AG08395 (cell line): ENCODE measurements at places on chromosomes 2 and 18.

DNA sequence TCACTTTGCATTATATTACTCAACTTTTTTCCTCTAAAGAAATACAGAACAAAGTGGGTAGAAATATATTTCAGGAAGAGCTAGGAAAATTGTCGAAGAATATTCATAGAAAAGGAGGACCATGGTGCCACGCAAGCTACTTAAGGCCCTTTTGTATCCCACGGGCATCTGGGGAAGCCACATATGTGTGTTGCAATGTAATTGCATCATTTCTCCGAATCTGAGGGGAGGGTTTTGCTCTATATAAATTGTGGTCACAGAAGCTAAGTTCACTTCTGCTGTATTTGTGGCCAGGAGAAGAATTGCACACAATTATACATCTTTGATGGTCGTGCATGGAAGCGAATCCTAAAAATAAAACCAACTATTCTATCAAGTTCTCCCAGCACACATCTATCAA lies 360.3 kb downstream of the IRS1 start:
- DNase-seq = no peak

DNA sequence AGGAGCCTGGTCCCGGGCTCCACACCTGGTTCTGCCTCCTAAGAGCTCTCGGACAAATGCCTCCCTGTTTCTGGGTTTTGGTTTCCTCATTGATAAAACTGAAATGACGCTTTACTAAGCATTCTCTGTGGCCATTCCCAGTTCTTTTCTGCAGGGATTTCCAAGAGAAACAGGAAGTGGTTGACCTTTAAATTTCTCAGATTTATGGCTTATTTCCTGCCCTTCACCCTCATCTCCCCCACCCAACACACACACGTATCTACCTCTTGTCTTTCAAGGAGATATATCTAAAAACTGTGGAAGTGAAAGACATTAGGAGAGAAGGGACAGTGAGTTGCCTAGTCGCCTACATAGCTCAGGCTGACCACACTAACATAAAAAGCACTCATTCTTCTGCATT lies 53.0 kb downstream of the PIEZO2 start:
- DNase-seq = no peak

DNA sequence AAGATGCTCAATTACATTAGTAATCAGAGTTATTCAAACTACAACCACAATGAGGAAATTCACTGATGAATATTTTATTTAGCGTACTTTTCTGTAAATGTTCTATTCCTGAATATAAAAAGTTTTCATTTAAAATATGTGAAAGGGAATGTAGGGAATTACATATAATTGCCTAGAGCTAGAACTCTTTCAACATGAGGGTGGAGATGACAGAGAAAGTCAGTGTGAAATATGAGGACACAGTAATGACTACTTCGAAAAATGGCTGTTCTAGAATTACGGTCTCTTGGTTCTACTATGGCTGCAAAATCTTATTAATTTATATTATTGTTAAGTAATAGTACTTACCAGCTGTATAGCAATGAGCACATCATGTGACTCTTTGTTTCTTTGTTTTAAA lies 1647.4 kb upstream of the PIK3C3 start:
- no peak for DNase-seq

DNA sequence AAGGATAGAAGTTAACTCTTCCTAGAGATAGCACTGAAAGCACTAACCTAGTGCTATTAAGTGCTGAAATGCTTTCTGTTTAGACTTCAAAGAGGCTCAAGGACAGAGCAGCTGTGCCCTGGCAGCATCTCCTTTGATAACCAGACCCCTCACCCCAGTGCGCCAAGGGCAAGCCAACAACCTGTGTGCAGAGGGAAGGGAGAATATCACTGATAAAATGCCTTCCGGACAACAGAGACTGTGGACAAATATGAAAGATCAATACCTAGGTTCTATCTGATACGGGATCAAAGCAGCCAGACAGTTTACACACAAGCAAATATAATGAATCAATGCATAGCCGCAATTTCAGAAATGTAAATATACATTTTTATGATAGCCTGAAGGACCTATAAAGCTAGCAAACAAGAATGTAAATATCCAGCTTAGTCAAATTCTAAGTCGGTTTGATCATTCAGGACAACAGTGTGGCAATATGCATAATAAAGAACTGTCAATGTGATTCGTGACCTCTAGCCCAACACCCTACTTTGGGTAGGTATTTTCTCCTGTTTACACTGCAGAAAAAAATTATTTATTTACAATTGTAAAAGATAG lies 91.8 kb upstream of the RFX8 start:
- DNase-seq = no peak

DNA sequence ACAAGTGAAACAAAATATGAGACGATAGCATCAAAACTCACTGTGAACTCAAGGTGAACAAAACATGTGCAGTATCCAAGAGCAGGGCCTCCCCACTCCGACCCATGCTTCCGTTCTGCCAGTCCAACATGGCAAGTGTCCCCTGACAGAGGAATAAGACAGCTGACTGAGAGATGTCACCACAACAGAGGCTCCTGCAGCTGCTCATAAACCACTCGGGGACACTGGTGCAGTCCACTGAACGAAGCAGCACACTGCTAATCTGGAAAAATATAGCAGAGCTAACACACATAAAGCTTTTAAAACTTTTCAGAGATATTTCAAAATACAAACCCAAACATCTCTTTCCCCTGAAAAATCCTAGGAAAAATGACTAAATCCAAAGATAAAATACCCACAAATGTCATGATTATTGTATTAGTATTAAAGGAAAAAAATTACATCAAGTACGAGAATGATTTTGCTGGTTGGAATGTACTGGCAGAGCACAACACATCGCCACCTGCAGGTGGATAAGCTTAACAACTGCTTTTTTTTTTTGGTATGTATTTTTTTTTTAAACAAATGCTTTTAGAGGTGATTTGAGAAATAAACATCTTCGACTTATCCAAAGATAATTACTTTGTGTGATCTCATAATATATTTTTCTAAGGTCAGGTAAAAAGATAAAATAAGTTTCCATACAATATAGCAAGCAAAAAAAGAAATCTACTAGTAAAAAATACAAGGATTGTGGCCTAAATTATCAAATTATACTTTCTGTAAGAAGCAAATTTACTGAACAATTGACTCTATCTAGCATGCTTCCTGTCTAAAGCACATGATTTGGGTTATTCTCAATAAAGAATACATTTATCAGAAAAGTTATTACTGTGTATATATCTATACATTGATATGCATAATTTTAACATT lies 18.6 kb downstream of the THADA start:
- DNase-seq = peak; percentile 74

GRCh38 chr2:190980630-190981209 lies 33.3 kb downstream of the STAT1 start:
- DNase-seq = no peak

DNA sequence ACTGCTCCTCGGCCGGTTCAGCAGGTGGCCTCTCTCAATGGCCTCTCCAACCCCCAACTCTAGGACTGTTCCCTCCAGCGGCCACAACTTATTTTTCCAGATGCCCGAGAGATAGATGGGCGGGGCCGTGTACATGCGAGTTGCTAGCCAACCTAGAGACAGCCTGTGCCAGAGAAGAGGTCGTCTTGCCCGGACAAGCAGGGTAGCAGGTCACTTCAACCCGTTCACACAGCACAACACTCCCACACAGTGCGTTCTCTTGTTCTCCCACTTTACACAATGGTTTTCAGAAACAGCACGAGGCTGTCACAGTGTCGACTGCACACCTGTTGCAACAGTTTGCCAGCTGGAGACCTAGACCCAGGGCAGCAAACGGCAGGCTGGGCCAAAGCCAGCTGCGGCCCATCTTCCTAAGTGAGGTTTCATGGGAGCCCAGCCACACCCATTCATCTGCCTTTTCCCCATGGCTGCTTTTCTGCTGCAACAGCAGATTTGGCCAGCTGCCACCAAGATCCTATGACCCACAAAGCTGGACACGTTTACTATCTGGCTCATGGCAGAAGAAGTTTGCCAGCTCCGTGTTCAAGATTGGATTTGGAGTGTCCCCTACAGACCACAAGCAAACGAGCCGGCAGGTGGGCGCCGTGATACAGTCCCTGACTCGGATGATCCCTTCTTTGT lies 7.3 kb upstream of the PRLH start:
- DNase-seq = peak; percentile 83

GRCh38 chr18:6923220-6923619 lies 193.7 kb downstream of the ARHGAP28 start:
- DNase-seq = no peak

GRCh38 chr18:48989304-48990303 lies 38.8 kb upstream of the SMAD7 start:
- no peak for DNase-seq

DNA sequence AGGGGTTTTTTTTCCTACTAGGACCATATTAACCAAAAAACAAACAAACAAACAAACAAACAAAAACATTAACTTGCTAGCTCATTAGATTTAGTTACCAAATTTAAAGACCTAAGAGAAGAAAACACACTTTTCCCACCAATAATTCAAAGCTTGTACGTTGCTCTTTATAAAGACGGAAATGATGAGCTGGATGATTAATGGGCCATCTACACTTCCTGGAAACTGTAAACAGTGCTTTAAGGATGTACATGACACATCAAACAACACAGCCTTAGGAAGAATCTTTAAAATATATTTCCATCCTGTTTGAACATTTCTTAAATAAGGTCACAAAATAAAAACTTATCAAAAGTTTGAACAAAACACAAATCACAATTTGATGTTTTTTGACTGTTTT lies 982 bp downstream of the BMP10 start:
- no peak for DNase-seq

- DNase-seq = no peak
Observed at GRCh38 chr18:2444201-2444875, 127.0 kb downstream of the METTL4 start.

- DNase-seq = no peak
Observed at GRCh38 chr2:218780046-218780445, 1.9 kb upstream of the CYP27A1 start.

DNA sequence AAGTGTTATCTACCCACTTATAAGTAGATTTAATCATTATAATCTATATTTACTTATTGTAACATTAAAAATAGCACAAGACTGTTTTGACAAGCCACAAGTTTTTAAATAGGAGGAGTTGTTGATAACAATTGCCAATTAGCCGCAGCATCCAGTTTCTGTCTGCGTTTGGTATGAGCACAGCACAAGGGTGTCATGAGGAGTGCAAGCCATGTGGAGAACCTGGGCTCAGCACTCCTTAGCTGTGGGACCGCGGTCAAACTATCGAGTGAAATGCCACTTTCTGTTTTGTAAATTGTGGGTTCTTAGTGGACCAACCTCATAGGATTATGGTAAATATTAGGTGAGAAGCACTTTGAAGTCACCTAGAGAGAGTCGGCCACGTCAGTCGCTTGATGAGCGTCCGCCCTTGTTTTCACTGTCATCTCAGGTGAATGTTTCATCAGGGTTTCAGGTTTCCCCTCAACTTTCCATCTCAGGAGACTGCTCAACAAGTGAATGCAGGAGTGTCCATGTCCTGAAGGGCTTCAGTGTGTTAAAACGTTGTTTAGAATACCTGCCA lies 294.5 kb downstream of the ZNF407 start:
- DNase-seq = no peak

DNA sequence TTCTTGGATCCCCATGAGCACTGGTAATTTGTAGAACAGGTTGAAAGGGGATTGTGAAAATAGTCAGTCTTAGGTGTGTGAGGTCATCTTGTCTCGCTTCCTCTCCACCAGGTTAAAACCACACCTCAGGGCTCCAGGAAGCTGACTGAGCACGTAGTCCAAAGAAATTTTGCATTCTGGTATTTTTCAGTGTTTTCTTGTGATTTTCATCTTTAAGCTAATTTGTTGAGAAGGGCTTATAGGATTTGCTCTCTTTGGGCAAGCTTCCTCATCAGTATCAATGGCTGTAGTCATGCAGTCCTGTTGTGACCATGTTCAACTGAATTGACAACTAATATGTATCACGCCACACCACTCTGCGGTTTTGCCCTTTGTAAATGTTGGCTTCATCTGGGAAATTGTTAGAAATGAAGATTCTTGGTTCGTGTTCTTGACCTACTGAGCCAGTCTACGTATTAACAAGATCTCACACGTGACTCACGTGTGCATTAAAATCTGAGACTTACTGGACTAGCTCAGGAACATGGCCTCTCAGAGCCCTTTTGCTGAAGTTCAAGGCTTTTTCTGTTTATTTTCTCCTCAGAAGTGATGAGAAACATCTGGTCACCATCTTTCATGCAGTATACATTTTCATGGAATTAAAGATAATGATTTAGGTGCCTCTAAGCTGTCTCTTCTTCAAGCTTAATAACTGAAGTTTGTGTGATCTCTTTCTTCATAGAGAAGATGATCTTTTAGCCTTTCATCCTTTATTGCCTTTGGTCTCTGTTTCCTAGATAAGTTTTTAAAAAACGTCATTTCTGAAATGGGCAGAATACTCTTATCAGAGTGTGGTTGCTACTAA lies 32.8 kb downstream of the FMNL2 start:
- DNase-seq = no peak

DNA sequence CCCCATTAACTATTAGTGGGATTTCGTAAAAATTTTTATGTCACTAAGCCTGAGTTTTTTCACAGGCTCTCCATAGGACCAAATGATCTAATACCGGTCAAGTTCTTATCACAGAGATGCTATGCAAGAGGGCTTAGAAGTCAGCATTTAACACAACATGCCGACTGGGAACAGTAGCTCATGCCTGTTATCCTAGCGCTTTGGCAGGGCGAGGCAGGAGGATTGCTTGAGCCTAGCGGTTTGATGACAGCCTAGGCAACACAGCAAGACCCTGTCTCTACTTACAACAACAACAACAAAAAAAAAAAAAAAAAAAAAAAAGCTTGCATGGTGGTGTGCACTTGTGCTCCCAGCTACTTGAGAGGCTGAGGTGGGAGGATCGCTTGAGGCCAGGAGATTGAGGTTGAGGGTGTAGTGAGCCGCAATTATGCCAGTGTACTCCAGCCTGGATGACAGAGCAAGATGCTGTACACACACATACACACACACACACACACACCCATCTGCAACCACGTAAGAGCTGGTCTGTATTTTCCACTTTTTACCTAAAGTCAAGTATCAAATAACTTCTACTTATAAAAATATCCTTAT lies 67.6 kb upstream of the FAM124B start:
- DNase-seq = no peak
